ENCODE measurements at places on chromosomes 11 and 22.

DNA sequence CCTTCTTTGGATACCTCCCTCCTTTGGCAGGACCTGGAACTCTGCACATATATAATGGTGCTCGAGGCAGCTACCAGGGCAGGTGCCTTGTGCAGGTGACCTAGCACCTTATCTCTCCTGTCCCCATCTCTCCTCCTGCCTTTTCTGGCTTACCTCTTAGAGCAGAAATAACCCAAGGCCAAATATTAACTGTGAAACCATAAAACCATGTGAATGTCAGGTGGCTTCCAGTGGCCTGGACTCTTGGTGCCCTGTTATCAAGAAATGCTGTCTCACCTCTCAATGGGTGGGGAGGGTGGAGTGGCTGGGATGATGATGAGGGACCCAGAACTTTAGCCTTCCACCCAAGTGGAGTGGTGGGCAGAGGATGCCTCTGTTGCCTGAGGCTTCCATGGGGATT lies 42.9 kb downstream of the YWHAH start:
- no peak for DNase-seq

DNA sequence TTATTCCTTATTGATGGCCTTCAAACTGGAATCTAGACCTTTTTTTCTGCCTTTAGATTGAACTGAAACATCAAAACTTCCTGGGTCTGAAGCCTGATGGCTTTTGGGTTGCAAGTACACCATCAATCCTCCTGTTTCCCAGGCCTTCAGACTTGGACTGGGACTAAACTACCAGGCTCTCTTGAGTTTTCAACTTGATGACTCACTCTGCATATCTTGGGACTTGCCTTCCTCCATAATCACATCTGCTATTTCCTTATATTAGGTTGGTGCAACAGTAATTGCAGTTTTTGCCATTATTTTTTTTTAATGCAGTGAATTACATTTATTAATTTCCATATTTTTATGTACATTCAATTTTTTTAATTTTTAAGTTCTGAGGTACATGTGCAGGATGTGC lies 7.0 kb downstream of the OR51B5 start:
- DNase-seq: no peak

DNA sequence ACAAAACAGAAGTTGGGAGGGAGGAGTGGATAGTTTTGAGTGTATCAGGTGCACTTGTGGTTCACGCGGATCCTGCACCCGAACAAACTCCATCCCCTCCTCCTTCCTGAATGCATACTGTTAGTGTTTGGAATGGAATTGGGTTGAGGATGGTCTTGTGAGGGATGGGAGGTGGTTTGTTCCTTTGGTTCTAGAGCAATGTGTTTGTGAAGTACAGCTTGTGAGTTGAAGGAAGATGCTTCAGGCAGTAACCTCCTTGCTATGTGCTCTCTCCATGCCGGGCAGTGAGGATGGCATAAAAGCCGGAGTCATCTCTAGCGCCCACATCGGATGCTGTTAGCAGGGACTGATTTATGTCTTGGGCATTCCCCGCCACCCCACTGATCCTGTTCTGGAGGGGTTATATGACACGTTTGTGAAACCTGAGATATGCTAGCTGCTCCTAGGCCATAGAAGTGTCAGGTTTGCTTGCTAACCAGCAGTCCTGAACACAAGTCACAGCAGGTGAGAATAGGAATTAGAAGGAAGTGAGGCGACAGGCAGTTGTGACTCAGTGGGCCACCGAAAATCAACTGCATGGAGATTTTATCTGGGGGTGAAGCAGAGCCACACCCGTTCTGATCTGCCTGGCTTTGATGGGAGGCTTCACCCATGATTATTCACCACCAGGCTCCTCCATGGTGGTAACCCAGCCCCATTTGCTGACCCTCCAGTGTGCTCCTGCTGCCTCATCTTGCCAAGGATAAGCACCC lies 2.2 kb downstream of the BCR start:
- DNase-seq: peak; percentile 43

GRCh38 chr11:29319210-29319609 lies 697.6 kb downstream of the KCNA4 start:
- DNase-seq: no peak

DNA sequence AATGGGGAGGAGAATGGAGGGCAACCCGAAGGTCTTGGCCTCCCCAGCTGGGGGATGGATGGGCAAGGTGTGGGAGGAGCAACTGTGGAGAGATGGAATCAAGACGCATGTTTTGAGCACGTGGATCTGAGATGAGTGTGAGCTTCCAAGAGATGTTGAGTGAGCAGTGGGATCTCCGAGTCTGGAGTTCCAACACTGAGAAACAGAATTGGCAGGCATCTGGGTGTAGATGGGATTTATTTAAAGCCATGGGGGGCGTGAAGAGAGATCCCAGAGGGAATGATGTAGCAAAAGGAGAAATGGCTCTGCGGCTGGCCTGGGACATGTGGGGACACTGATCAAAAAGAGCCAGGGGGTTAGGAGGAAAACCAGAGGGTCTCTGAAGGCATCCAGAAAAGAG lies 95.6 kb downstream of the KIAA1671 start:
- no peak for DNase-seq

GRCh38 chr11:69308491-69308911 lies 14.5 kb downstream of the MYEOV start:
- no peak for DNase-seq

DNA sequence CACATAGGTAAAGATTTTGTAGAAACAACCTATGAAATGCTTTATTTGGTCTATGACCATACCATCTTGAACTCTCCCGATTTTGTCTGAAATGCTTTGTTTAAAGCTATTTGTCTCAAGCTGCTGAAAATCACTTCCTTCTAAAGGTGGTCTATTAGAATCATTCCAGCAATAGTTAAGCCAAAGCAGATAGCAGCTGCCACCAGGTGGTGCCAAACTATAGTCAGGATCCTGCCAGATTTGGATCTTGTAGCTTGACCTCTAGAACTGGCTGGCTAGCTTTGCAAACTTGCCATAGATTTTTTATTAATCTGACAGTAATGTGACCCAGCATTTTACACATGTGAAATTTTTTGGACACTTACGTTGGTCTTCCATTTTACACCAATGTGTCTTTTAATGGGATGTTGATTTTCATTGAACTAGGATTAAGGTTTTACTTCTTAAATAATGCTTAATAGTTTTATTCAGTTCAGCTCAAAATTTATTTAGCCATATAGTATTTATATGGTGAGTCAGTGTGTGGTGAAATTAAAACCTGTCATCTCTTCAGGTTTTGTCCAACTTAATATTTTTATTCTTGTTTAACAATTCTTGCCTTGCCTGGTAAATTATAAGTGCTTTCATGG lies 19.7 kb downstream of the CTR9 start:
- no peak for DNase-seq

DNA sequence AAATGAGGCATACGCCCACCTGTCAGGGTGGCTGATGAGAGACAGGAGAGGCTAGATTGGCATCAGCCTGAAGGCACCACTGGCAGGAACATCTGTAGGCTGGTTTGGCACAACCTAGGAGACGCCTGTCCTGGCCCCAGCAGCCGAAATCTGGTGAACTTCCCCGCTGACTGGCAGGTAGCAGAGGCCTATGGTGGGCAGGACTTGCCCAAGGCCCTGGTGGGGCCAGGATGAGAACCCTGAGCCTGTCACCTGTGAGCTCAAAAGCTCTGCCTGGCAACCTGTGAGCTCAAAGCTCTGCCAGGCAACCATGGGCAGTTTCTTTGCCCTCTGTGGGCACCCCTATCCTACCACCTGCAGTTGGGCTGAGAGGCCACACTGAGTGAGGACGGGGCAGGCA lies 2.5 kb downstream of the DERL3 start:
- DNase-seq: no peak

DNA sequence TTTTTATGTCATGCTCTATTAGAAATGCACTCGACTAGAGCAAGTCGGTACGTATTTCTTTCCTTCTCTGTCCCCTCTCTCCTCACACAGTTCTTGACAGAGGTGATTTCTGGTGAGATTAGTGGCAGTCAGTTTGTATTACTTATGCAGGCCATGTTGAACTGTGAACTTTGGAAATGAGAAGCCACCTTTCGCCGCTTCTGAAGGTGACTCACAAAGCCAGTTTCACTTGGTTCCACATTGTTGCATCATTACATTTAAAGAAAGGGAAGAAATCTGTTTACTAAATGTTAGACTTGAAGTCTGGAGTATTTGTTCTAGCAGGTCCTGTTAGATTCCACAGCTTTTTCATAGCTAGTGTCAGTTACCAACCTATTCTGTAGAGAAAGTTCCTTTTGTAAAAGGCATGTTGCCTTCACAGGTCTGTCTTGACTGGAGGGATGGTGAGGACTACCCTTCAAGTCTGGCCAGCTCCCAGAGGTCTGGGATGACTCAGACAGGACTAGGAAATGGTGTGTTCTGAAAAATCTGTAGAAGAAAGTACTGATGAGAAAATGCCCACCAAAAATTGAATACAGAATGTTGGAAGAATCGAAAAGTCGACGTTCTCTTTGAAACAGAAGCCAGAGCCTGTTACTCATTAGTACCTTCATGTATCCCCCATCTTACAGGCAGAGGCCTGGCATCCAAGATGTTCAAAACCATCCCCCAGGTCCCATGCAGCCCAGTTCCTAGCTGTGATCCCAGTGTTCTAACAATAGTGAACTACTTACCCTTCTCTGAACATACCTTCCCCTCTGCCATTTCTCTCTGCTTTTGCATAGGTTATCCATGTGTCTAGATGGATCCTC lies 181.4 kb downstream of the DBX1 start:
- no peak for DNase-seq

DNA sequence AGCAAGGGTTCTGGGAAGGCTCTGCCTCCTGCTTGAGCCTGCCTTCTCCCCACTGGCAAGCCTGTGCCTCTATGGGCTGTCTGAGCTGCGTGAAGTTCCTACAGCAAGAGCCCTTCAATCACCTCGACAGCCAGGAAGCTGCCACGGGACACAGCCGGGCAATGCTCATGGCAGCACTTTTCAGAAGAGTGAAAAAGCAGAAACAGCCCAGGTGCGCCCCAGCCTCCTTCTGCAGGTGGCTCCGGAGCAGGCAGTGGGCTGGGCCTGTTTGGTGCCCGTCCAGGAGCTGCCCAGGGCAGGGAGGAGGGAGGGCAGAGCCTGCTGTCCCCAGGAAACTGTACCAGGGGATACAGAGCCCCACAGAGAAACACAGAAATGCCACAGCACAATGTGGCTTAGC lies 24.6 kb upstream of the COMT start:
- DNase-seq: no peak

GRCh38 chr11:56509439-56509838 lies 18.3 kb upstream of the OR5M8 start:
- no peak for DNase-seq

DNA sequence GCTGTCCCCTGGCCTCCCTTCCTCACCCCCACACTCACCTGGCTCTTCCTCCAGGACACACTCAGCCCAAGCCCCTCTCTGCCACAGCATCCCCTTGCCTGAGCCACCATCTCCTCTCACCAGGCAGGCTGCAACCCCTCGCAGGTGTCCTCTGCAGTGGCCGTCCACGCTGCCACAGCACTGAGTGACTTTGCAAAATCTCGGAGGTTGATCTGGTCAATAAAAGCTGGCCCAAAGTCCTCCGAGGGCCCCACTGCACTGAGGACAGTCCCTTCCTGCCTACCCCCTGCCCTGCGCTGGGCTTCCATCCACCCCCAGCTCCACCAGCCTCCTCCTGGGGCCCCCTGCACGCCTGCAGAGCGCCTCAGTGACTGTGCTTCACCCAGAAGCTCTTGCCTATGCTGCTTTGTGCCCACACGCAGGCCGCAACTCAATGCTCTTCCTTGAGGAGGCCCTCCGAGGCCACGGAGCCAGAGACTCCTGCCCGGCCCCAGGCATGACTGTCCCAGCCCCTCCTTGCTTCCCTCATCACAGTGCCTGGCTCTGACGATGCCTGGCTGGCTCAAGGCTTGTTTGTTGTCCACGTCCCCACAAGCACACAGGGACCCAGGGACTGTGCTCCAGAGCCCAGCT lies 30.8 kb upstream of the SLC22A12 start:
- DNase-seq: no peak

DNA sequence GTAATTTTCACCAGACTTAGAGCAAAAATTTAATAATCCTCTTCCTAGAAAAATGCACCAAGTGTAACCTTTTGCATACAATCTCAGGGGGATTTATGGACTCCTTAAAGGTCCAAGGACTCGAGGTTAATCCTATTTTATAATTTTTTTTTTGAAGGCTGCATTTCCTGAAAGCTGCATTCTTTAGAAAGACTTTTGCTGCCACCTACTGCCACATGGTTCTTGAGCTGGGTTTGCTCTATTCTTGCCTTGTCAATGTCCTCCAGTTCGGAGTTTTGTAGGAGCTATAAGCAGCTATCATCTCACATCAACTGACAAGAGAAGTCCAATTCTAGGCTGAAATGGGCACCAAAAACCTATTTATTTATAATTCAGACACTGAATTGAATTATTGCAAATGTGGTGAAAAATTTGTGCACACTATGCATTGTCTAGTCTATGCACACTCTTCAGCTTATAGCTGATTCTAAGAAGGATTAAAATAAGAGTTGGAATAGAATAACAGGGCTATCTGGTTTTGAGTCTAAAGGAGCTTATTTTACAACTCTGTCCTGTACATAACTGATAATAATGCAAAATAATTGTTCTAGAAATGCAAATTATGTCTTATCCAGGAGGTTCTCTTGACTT lies 31.3 kb downstream of the TRAF6 start:
- peak; percentile 89 for DNase-seq

GRCh38 chr22:29385748-29386147 lies 2.6 kb downstream of the AP1B1 start:
- DNase-seq: no peak

- DNase-seq: no peak
These were observed 15.5 kb downstream of the MUC15 start for GRCh38 chr11:26556582-26556981.

DNA sequence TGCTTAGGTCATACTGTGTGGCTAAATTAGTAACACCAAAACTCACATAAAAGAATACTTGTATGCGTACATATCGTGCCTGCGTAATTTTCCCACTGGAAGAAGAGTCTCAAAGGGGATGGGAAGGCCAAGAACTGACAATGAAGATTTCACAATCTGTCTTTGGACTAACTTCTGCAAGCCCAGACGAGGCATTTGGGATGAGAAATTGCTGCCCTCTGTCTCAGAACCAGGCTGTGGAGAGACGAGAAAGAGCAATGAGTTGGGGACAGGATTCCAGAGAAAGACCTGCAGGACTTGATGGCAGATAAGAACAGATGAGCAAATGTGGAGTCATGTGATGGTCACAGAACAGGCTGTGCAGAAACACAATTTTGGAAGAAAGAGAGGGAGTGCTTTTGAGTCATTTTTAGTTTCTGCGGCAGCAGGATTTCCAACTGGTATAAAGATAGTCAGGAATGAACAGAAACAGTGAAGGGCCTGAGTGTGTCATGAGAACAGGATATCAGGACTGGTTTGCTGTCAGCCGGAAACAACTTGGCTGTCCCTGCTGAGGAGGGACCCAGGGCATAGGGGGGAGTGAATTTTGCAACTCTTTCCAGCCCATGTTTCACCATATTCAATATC lies 82.7 kb upstream of the CTSC start:
- no peak for DNase-seq

- no peak for DNase-seq
These were observed 8.8 kb downstream of the TRAF6 start for GRCh38 chr11:36501236-36501635.

All from NCI-H2171 (cell line).